ENCODE measurements at places on chromosomes 3 and 15.

DNA sequence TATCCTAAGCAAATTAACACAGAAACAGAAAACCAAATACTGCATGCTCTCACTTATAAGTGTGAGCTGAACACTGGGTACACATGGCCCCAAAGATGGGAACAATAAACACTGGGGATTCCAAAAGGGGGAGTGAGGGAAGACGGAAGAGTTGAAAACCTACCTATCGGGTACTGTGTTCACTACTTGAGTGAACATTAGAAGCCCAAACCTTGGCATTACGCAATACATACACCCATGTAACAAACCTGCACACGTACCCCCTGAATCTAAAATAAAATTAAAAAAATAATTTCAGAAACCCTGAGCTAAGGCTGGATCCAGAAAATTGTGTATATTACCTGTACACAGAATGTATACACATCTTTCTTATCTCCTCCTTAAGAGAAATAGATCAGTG is 42.8 kb upstream of the C3orf70 start:
- DNase-seq, result no peak

DNA sequence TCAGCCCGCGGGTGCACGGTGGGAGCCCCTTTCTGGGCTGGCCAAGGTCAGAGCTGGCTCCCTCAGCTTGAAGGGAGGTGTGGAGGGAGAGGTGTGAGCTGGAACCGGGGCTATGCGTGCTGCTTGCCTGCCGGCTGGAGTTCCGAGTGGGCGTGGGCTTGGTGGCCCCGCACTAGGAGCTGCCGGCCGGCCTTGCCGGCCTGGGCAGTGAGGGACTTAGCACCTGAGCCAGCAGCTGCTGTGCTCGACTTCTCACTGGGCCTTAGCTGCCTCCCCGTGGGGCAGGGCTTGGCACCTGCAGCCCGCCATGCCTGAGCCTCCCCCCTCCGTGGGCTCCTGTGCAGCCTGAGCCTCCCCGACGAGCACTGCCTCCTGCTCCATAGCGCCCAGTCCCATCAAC is 36.0 kb downstream of the TRH start:
- DNase-seq, result no peak

DNA sequence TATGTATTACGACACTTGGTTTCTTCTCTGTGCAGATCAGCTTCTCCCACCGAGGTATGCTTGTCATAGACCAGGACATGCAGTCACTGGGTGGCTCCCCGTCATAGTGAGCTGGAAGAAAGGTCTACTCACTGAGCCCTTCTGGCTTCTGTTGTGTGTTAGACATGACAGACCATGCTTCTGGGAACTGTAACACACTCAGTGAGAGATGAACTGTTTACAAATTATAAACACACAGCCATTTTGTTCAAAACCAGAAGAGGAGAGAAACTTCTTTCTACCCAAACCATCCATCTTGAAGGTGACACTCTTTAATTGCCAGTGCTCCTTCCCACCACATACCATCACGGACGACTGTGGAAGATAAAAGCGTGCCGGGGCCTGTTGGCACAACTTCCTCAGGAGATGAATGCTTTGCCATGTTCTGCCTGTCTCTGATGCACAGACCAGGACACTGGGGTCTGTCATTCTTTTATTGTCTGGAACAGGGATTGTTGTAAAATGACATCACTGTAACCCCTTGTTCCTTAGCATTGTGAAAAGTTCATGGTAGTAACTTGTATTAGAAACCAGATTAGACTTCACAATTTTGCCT is 214.3 kb downstream of the MCTP2 start:
- DNase-seq, result no peak

DNA sequence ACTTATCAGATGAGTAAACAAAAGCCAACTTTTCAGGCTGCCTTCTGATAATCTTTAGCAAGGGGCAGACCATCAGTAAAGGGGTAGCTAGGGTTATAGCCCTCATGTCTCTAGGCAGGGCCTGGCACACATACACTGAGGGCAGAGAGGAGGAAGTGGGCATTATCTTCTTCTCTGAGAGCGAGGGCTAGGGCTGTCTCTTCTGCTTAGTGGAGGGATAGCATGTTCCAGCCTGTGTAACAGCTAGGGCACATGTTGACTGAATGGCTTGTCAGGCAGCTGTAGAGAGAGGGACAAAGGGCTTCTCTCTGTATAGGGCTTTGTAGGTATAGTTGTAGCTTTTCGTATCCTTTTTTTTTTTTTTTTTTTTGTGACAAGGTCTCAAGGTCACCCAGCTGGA is 17.8 kb downstream of the CRTC3 start:
- no peak for DNase-seq

GRCh38 chr3:66722675-66723074 is 221.9 kb upstream of the LRIG1 start:
- no peak for DNase-seq

GRCh38 chr3:179653096-179653797 is 407 bp downstream of the USP13 start:
- DNase-seq, result peak; percentile 44

DNA sequence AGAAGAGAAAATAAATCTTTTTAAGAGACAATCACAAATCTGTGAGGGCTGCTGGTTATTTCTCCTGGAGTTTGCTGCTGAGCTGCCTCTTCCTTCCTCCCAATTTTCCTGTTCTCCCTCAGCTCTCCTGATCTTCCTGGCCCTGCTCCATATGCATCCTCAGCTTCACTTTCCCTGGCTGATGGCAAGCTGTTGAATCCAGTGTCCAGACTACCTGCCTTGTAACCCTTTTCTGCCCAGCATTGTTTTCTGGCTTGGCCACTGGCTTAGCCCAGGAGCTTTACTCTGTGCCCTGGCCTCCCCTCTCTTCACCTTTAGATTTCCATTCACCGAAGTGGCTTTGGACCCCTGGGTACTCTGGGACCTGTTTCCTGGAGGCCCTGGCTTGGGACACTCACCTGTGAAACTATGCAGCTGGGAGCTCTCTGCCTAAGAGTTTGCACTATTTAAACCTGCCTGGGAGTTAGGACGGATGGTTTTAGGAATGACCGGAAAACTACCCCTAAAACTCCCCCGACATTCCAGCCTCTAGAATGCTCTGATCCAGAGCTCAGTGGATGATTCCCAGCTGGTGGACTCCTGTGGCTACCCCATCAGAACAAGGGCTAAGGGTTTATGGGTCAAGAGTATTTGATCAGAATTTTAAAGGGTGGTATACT is 90.0 kb downstream of the RBPMS2 start:
- no peak for DNase-seq

DNA sequence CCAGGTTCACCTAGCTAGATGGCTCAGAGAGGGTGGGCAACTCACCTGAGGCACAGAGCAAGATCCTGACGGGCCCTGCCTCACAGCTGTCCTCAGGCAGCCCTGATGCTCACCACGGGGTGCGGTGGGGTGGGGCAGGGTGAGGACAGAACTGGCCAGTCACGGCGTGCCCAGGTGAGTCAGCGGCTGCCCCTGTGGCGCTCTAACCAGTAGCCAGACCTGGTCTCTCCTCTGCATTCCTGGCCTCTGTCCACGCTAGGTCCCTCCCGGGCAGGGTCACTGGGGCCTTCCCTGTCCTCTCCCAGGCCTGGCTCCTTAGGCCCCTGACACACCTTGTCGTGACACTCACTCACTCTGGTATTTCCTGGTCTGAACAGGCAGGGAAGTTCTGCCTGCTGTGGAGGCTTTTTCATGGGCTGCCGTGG is 901 bp downstream of the ALS2CL start:
- DNase-seq, result no peak

- DNase-seq, result no peak
These were observed 33.6 kb downstream of the USF3 start for GRCh38 chr3:113662824-113663223.

DNA sequence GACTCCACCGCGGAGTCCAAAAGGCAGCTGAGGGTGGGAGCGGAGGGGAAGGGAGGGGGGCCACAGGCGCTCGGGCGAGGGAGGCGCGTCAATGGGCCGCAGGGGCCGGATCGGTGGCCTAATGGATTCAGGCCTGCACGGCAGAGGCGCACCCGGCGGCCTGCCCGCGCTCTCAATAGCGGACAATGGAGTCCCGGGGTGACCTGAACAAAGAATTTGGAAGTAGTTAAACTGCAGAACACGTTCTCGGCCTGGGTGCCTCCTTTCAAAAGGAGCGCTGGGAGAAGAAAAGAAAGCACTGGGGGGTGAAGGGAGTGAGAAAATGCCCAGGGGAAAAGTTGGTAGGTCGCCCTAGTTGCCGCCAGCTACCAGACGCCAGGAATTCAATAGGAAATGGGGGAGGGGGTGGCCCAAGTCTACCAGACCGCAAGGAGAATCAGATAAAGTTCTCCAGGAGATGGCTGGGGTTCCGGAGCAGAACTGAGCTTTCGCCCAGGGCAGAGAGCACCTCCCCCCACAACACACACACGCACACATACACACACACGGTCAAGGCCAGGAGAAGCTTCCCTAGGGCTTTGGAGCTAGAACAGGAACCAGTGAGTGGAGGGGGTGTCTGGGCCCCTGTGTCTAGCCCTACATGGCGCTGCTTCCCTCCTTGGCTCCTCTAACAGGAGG is 25.8 kb upstream of the POLG start:
- DNase-seq, result no peak

DNA sequence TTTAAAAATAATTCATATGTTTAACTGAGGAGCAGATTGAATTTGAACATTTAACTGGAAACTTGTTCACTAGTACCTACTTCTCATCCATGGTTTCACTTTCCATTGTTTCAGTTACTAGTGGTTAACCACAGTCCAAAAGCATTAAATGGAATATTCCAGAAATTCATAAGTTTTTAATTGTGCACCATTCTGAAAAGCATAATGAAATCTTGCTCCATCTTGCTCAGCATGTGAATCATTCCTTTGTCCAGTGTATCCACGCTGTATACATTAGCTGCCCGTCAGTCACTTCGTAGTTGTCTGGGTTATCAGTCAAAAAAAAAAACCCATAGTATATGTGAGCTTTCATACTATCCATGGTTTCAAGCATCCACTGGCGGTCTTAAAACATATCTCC is 217.6 kb downstream of the TPRG1 start:
- DNase-seq, result no peak

GRCh38 chr15:89361451-89362202 is 27.0 kb upstream of the POLG start:
- DNase-seq, result peak; percentile 52

DNA sequence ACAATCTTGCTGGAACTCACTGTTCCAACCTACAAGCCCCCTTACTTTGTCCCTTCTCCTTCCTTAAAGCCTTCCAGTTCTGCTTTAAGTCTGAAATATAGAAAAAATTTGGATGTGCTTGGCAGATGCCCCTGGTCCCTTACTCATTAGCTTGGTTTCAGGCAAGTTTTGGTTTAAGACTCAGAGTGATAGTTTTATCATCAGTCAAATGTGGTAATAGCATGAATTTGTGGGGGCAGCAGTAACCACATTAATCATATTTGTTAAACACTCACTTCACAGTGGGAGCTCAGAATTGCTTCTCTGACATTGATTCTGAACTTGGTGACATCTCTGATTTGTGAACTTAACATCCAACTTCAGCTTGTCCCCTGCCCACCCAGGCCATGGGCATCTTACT is 58.3 kb upstream of the ALDH1A3 start:
- no peak for DNase-seq

DNA sequence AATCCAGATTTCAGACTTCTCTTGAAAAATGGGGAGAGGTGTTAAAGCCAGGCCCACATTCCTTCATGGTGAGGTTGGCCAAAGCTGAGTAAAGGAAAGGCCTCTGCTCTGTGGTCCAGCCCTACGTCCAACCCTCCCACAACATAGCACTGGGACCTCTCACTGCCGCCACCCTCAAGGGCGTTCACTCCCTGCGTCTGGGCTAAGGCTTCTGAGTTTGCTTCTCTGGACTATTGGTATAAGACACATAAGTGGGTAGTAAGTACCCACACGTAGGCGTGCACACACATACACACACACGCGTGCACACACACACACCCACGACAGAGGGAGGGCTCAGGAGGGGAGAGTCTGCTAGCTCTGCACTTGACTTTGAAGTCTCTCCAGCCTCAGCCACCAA is 80.2 kb upstream of the PXYLP1 start:
- no peak for DNase-seq

DNA sequence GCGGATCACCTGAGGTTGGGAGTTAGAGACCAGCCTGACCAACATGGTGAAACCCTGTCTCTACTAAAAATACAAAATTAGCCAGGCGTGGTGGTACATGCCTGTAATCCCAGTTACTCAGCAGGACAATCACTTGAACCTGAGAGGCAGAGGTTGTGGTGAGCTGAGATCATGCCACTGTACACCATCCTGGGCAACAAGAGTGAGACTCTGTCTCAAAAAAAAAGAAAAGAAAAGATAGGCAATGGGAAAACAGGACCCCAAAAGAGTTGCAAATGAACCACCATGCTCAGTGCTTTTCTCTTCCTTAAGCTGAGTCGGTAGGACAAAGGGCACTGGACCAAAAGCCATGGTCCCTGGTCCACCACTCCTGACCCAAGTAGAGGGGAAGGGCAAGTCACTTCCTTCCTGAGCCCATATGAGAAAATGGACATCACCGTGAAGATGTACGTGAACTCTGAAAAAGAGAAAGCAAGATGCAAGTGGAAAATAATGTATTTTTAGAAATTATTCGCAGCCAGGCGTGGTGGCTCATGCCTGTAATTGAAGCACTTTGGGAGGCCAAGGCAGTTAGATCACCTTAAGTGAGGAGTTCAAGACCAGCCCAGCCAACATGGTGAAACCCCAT is 2.6 kb downstream of the ITGB5 start:
- no peak for DNase-seq

DNA sequence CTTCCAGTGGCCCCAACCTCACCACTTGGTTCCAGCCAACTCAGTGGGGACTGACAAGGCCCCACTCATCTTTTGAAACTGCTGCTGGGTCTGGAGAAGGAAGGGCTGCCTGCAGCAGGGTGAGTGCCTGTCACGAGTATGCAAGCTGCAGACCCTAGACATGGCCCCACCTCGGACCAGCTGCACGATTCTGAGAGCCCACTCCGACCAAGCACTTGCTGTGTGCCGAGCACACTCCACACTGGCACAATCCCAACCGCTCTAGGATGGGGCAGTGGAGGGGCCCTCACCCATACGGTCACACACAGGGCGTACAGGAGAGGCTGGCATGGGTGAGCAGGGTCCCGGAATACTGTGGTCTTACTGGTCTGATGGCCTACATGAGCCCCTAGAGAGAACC is 8.0 kb upstream of the PLXND1 start:
- DNase-seq, result no peak

- no peak for DNase-seq
These were observed 114.4 kb downstream of the CHSY1 start for GRCh38 chr15:101137312-101137940.

DNA sequence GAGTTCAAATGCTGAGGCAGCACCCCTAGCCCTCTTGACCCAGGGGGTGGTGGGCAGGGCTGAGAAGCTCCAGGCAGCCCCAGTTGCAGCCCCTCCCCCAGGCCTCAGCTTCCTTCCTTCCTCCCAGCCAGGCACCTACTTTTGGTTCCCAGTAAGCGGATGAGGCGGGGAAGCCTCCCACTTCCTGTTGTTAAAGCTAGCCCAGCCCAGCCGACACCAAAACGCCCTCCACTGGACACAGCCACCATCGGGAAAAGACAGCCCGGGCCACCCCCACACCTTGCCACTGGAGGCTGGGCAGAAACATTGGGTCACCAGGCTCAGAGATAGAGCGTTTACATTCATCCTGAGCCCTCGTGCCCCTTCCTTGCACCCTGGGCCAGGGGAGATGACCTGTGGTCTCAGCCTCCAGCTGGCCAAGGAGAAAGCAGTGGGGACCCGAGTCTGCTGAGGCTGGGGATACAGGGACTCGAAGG is 3.5 kb downstream of the DUSP7 start:
- DNase-seq, result peak; percentile 25

- DNase-seq, result no peak
These were observed 61.1 kb upstream of the TSEN2 start for GRCh38 chr3:12423131-12423530.

- no peak for DNase-seq
These were observed 115.9 kb upstream of the ST8SIA2 start for GRCh38 chr15:92277776-92278175.

Measured in effector CD4-positive, alpha-beta T cell (primary cell).